ENCODE measurements at places on chromosomes 12 and 14.

DNA sequence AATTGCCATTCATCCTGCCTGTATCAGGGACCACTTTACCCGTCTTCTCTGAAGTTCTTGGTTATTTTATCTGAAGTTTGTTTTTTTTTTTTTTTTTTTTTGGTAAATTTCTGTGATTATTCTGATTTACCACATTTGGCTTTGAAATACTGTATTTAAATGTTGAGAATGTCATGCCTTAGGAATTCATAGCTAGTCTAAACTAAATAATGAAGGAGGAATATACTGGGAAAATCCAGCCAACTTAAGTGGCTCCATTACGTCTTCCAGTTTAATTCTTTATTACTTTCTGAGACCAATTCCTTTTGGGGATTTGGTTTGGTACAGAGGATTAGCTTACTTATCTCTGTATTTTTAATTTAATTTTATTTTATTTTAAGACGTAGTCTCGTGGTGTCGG lies 60.3 kb upstream of the KCNMB4 start:
- no peak for DNase-seq

- no peak for DNase-seq
These were observed 1252.6 kb downstream of the TMEM121 start for GRCh38 chr14:106778986-106779385.

DNA sequence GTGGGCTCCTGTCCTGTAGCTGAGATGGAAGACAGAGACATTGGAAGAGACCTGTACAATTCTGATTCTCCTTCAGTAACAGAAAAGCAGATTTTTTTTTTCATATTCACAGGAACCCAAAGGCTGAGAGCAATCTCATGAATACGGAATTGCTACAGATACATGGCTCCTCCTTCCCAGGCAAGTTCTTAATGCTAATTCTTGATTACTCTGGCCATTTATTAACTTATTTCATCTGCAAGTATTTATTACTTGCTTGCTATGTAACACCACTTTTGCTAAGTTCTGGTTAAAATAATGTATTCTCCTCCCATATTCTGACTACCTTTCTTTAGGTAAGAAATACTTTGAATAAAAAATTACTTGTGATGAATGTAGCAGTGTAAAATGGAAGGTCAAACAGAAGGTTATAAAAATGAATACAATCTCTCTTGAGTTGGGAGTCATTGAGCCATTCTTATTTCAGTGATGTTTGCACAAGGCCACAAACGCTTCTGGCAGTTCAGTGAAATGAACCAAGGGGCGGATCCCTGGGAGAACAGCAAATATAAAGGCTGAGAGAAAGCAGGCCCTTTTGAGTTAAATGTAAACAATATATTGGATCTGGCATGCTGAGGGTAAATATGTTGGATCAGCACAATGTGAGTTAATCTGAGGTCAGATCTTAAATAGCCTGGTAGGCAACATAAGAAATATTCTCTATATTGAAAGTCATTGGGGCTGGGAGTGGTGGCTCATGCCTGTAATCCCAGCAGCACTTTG lies 37.6 kb downstream of the MUCL1 start:
- no peak for DNase-seq

GRCh38 chr14:89366864-89367778 lies 49.9 kb downstream of the FOXN3 start:
- no peak for DNase-seq

DNA sequence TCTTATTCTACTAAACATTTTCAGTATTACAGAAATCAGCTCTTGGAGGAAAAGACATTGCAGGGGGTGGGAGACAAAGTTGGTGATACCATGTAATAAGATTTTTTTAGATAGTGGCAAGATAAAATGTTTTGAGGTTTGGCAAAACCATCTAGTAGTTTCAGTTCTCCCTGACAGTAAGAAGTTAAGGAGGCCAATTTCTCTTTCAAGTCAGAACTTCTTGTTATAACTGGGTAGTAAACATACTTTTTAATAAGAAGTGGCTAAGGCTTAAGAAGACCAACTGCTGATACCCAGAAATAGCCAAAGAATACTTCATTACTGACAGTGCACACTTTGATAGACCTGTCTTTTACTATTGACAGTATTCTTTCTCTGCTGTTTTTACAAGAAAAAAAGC lies 452.3 kb downstream of the DIO2 start:
- no peak for DNase-seq

DNA sequence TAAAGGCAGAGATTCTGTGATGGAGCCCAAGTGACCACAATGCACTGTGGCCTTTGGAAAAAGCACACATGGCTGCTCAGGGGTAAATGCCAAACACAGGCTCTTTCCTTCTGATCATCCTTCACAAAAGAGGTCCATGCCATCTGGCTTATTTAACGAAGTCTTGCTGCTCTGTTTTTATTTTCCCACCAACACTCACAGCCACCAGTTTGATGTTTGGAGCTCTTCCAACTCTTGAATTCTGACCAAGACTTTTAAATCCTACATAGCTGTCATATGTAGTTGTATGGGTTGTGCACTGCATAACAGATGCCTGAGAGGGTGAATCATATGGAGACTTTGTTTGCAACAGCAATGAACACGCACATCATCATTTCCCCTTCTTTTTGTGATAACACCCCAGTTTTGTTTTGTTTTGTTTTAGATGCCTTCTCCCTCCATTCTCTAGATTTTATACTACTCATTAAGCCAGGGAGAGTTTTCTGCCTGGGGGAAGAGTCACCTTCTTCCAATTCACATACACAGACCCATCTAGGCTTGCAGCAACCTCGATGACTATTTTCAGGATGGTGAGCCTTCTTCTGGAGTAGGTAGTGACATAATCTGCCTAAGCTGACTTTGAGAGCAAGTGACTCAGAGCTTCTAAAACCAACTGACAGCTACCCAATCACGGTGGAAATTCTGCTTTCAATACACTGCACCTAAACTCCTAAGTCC lies 145.2 kb upstream of the WSCD2 start:
- DNase-seq = no peak

GRCh38 chr14:83120187-83120586 lies 1586.5 kb upstream of the SEL1L start:
- no peak for DNase-seq

- no peak for DNase-seq
These were observed 155.5 kb upstream of the NTF3 start for GRCh38 chr12:5276327-5276880.

GRCh38 chr14:53331921-53332320 lies 178.8 kb upstream of the DDHD1 start:
- no peak for DNase-seq

- DNase-seq = no peak
These were observed 55.5 kb upstream of the BDKRB2 start for GRCh38 chr14:96149131-96149530.

- no peak for DNase-seq
These were observed 246.4 kb downstream of the RPL10L start for GRCh38 chr14:46404865-46405811.

GRCh38 chr14:85325134-85326017 lies 204.6 kb upstream of the FLRT2 start:
- DNase-seq = no peak

DNA sequence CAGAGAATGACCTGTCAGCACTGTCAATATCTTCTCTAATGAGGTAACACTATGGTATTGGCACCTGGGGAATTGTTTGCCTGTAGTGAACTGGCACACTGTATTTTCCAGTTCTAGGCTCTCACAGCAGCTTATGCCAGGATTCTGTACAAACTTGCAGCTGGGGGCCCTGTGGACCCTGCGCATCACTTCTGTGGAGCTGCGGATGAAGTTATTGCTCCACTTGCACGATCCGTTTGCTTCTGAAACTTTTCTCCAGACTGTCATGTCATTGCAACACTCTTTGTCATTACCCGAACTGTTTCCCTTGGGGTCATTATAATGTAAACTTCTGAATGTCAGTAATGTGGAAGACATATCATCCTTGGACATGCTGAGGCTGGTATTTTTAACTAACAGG lies 3.9 kb downstream of the RNASE11 start:
- DNase-seq = no peak

DNA sequence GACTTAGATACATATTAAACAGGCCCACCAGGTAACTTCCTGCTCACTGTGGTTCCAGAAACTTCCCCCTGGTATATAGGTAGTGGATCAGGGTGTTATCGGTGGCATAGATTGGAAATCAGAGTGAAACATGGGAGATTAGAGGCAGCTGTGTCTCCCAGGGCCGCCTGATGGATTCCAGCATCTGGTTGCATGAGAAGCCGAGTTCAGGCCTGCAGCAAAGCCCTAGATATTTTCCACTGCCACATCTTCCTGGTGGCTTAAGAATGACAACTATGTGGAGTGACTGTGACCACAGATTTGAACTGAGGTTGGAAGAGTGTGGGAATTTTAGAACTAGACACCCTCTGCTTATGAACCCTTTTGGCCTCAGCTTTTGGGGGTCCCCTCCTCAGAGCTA lies 184.8 kb upstream of the NTF3 start:
- DNase-seq = no peak

DNA sequence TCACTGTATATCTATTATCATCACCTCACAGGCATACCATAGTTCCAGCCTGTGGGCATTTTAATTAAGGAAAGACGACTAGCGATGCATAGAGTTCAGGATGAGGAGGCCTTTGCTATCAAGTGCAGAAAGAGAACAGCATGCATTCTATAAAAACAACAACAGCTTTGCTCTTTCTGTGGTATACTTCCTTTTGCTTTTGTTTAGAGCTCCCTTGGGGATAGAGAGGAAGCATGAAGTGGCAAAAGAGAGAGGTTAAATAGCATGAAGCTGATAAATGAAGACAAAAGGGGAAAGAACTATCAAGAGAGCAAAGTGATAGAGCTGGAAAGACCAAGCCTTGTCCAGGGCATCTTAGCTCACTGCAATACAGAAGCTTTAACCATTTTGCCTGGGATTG lies 23.5 kb downstream of the IFNG-AS1 start:
- DNase-seq = no peak

GRCh38 chr12:110995016-110995415 lies 74.6 kb upstream of the MYL2 start:
- no peak for DNase-seq

DNA sequence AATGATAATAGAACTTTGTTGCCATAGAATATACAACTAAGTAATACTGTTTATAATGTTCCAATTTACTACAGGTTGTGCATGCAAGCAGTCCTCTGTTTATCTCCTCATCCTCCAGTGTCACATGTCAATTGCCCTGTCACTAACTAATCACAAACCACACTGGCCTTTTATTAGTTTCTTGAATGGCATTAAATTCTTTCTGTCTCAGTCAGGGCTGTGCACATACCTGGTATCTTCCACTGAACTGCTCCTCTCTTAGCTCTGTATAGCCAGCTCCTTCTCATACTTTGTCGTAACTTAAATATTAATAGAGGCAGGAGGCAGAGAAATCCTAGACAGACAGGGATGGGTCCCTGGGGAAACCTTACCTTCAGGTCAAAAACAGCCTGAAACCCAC lies 24.0 kb downstream of the GABARAPL1 start:
- no peak for DNase-seq

- DNase-seq = no peak
These were observed 362.8 kb upstream of the TMTC1 start for GRCh38 chr12:30146561-30146960.

DNA sequence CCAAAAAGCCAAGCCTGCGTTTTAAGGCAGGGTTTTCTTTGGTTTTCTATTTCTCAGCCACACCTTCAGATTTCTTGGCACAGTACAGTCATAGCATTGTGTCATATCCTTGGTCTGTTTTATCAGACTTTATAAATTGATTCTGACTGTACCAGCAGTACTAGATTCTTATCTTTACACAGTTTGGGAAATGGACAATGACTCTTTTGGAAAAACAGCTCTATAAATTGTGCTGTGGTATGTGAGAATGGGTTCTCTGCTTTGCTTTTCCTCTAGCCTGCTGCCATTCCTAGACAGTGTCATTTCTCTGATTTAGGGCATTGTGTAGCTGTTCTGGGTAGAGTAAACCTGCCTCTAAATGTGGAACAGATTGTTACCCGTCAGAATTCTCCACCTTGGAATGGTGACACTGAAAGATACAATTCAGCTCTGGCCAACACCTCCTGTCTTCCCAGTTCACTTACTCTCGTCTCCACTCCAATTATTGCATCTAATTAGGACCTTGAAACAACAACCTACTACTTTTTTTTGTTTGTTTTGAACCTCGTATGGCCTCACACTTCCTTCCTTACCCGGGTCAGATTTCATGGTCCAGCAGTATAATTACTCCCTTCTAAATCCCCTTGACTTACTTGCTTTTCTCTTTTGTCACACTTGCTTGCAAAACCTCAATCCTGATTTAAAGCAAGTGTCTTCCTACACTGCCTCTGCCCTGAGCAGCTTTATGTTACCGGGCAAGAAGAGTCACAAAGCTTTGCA lies 226.3 kb downstream of the ERC1 start:
- DNase-seq = no peak

DNA sequence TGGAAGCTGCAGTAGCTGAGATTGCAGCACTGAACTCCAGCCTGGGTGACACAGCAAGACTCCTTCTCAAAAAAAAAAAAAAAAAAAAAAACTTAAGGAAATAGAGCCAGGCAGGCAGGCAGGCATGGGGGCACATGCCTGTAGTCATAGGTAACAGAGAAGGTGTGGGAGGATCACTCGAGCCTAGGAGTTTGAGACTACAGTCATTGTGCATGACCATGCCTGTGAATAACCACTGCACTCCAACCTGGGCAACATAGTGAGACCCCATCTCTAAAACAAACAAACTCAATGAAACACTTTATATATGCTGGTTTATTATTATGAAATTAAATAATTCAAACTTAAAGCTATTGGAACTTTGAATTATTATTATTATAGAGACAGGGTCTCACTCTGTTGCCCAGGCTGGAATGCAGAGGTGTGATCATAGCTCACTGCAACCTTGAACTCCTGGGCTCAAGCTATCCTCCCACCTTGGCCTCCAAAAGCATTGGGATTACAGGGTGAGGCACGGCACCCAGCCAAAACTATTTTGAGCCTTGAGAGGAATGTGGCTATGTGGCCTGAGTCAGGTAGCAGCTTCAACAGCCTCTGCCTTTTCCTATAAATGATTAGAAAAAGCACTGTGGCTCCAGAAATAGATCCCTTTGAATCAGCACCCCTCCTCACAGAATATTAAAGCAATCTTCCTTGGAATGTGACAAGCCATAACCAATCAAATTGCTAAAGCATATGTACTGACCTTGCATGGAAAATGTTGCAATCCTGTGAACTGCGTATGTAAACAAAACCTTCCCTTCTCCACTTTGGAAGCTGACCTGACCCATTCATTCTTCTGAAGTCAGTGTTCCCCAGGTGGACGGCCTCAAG lies 34.7 kb upstream of the YY1 start:
- no peak for DNase-seq

GRCh38 chr12:130669205-130669557 lies 46.9 kb downstream of the RIMBP2 start:
- no peak for DNase-seq

- DNase-seq = no peak
These were observed 127.1 kb downstream of the ZFP36L1 start for GRCh38 chr14:68665792-68666204.

DNA sequence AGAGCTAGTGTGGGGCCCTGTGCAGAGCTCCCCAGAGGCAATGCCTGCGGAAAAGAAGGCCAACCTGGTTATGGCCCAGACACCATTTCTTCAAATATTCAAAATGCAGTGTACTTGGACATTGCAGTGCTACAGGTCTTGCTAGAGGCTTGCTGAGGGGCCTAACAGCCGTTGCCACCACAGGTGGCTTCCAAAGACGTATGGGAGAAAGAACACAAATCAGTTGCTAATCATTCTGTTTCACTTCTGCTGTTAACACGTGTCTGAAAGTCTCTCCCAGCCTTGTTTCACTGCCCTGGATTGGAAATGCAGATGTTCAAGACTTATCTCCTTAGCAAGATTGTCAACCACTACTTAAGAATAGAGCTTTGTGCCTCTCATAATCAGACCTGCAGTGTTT lies 925.9 kb downstream of the GALC start:
- no peak for DNase-seq

Data from stimulated activated CD4-positive, alpha-beta T cell treated with anti-CD3 and anti-CD28 coated beads, Interleukin-15, amount 100 ng/mL, for 1 hour (primary cell).